ENCODE measurements at places on chromosomes 11 and 22.

- DNase-seq, result peak; percentile 49
Measured at GRCh38 chr22:42074132-42074811, at the start of gene PHETA2. PHETA2 (plus strand) TSS chr22:42074248; CDS start chr22:42077294, 3,046 bp downstream.

DNA sequence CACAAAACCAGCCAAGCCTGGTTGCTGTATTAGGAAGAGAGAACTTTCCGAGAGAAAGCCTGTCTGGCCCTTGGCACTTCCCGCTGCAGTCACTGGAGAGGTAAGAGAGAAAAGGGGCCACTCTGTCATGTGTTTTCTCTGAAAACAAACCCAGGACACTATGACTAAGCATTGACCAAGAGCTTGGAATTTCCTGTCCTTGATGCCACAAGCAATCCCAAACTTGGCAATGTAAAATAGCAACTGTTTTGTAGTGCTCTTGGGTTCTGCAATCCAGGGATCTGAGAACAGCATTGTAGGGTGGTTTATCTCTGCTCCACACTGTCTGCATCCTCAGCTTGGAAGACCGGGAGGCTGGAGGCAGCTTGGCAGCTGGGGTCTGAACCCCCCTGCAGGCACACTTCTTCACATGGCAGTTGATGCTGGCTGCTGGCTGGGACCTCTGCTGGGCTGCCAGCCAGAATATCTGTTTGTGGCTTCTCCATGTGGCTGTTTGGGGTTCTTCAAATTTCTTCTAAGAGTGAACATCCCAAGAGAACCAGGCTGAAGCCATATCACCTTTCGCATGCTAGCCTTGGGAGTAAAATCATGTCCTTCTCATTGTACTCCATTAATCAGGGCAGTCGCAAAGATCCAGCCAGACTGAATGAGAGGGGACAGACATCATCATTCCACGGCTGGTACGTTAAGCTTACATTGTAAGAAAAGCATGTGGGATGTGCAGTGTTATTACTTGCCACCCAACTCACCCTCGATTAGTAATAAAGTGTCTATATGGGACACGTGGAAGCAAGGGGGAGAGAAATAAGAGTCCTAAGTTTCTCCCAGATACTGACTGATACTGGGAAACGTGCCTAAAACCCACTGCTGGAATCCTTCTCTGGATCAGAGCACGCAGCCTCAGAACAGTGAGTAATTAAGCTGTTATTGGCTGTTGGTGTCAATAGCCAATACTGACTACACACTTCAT lies 537.4 kb upstream of the B3GAT1 start:
- no peak for DNase-seq

- DNase-seq, result no peak
Measured at GRCh38 chr11:17703951-17704350, 15.4 kb upstream of the MYOD1 start.

DNA sequence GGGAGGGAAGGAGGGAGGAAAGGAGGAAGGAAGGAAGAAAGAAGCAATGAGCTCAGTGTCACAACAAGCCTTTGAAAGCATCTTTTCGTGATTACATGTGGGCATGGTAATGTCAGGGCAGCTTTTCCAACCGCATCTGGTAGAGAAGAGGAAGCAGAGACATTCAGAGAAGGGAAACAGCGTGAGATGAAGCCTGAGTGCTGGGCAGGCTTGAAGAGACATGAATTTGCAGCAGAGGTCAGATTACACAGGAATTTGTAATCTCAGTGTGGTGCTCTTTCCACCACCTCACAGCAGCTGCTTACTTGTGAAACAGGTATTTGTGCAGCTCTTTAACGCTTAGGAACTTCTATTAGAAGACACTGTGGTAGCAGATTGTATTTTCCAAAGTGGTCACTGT lies 289.5 kb upstream of the C11orf87 start:
- no peak for DNase-seq

DNA sequence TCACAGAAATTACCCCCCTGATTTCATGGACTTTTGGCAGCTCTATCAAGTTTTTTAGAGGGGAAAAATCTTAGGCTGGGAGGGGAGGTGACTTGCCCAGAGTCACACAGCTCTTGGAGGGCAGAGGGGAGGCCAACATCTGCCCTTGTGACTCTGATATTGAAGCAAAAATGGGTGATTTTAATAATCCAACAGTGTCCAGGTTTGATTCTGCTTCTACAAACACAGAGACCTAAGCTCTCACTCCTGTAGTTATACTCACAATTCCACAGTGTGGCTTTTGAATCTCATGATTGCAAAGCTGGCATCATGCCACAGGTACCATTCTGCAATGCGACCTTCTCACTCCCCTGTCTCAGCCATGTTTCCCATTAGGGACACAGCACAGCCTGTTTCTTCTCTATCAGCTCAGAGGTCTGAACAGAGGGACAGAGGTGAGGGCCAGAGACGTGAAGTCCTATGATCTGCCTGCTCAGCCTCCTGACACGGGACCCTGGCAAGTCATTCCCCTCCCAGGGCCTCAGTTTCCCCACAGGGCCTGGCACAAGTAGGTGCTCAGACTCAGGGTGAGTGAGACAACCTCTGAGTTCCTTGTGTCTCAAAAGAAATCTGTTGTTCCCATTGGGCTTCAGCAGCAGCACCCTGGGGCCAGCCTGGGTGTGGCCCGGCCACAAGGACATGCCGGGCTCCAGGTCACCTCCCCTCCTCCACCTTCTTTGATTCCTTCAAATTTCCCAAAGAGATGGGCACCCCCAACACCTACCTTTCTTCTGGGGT lies 766 bp downstream of the APOL2 start:
- DNase-seq, result no peak

- no peak for DNase-seq
Measured at GRCh38 chr11:60719391-60719790, 5.1 kb upstream of the MS4A18 start.

- no peak for DNase-seq
Measured at GRCh38 chr11:41788177-41788576, 328.7 kb upstream of the LRRC4C start.

- DNase-seq, result no peak
Measured at GRCh38 chr11:36601155-36601554, 3.1 kb upstream of the RAG2 start.

DNA sequence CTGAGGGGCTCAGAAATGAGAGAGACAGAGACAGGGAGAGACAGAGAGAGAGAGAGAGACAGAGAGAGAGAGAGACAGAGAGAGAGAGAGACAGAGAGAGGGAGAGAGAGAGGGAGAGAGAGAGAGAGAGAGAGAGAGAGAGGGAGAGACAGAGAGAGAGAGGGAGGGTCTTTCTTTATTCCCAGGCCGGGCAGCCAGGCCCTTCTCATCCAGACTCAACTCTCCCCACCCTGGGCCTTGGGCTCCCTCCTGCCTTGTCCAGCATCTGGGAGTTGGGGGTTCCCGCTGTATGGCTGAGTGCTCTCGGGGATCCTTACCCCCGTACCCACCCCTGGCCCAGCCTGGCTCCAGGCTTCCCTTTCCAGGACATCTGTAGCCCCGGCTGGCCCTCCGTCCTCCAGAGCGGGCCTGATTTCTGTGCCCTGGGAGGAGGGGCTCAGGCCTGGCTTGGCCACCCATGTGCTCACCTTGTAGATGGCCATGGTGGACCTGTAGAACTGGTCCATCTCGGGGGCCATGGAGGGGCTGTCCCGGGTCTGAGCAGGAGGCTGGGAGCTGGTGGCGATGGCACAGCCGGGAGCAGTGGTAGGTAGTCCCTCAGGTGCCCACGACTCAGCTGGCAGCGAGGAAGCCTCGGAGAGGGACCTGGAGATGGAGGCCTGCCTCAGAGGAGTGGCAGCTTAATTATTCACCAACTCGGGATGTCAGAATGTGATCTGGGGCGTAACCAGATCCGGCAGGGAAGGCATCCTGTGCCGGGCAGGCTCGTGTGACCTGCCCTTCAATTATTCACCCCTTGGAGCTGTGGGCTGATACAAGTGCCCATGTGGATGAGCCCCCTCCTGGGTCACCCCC lies at the start of gene BAIAP2L2:
BAIAP2L2 (minus strand) TSS at position 677 of the 855 bp plus-strand sequence; CDS start at position 518, 159 bp downstream.
- no peak for DNase-seq

DNA sequence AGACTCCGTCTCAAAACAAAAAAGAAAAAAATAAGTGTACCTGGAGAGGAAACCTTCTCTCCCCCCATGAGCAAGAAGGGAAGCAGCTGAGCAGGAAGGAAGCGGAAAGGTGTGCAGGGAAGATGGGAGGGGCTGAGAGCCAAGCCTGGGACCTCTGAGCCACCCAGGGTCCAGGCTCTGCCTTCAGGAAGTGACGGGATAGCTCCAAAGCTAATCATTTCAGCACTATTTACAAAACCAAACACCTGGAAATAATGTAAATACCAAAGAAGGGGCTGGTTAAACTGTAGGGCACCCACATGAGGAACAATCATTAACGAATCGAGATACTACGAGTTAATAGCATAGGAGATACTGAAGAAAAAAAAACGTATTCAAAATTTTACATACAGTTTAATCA lies 27.9 kb downstream of the ARRB1 start:
- no peak for DNase-seq

DNA sequence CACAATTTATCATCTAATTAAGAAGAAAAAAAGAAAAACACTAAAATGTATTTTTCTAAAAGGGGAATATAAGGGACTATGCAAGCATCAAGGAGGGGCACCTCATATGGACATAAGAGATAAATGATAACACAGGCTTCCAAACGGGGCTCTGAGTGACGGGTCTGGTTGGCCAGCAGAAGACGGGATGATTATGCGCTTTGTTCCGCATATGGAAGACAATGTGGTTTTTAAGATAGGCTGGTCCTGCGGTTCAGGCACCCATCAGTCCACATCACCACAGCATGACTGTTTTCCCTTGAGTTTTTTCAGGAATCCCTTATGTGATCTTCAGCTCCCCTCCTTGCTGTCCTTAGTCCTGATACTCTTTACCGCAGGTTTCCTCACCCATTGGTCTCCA lies 404.6 kb downstream of the OPCML start:
- DNase-seq, result no peak

DNA sequence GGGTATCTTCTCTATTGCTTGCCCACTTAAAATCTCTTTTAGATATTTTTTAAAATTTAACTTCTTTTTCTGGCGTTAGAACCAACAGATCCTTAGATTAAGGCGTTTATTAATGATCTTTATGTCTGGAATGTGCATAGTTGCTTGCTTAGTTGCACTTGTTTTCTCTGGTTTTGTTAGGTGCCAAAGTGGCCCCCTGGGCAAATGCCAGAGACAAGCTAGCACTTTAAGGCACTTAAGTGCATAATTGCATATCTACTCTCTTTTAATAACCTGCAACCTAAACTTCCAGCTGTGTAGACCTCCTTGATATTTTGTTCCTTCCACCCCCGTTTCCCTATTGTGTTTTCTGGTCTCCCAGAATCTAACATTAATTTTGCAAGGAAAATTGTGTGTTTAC lies 3.3 kb downstream of the RBM4 start:
- no peak for DNase-seq

Measured in central memory CD4-positive, alpha-beta T cell (primary cell).